Umbilical cord (tissue), 2 donors: ENCODE measurements at places on chromosomes 12 and 14.

DNA sequence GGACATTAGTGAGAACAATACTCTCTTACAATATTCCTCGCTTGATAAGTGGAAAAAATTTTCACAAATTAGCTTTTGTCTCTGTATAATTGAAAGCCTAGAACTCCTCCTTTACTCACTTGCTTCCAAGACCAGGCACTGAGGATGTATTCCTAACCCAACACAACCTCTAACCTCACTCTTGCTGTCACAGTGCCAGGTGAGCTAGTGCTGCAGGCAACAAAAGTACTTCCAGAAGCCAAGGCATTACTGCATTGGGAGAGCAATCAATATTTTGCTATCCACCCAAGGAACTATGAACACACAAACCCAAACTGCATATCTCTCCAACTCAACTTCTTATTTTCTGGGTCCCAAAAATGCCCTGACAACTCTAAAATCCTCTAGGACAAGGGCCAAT lies 1081.0 kb downstream of the VRK1 start:
- peak; percentile 3 for DNase-seq

- DNase-seq: no peak
Observed at GRCh38 chr12:52086366-52086765, 6.9 kb downstream of the SMIM41 start.

GRCh38 chr12:57385586-57385985 lies 45.3 kb downstream of the R3HDM2 start:
- DNase-seq: no peak

DNA sequence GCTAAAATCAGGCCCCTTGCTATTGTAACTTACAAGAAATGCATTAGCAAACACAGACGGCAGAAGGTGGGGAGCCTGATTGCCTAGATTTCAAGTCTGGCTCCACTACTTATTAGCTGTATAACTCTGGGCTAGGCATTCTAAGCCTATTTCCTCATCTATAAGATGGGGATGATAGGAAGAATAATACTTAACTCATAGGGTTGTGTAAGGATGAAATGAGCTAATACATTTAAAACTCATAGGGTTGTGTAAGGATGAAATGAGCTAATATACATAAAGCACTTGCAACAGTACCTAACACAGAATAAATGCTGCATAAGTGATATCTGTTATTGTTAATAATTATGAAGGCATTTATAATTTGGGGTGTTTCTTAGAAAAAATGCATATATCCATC lies 60.1 kb upstream of the DIO2 start:
- DNase-seq: no peak

DNA sequence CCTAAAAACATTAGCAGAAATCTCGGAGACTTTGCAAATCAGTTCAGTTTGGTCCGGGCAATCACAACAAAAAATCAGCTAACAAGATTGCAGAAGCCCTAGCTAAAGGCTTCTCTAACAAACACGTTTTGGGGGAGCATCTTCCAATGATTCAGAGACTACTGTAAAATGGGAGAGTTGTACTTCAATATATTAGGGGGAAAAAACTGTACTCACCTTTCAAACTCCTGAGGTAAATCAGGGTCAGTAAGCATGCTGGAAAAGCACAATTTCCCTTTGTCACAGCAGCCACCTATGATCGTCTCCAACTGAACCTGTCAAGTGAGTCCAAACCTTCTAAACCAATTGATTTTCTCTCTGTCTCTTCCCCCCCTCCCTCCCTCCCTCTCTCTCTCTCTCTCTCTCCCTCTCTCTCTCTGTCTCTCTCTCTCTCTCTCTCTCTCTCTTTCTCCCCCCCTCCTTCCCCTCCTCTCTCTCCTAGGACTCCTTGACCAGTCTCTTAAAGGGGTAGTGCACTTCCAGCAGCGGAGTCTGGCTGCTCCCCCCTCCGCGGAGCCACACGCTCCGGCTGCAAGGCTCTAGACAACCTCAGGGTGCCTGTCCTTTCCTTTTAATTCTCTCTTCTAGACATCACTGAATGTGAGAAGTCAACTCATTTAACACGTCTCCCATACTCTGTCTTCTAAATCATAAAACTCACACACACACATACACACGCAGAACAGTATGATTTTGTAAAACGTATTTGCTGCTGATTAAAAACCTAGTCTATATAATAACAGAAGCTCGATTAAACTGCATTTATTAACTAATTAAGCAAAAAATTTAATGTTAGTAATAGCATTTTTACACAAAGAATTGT lies at the start of gene SOX5:
Gene SOX5, minus strand, starts transcription at position 323 of the 862 bp plus-strand sequence. Its CDS starts 69 bp downstream, at position 254.
- DNase-seq: peak; percentile 70

GRCh38 chr12:106753526-106753925 lies 21.0 kb upstream of the RIC8B start:
- DNase-seq: no peak

GRCh38 chr12:55707841-55708694 lies at the start of gene ITGA7:
Gene ITGA7, minus strand, starts transcription at chr12:55707904. Its CDS starts 222 bp downstream, at chr12:55707682.
- peak; percentile 39 for DNase-seq

DNA sequence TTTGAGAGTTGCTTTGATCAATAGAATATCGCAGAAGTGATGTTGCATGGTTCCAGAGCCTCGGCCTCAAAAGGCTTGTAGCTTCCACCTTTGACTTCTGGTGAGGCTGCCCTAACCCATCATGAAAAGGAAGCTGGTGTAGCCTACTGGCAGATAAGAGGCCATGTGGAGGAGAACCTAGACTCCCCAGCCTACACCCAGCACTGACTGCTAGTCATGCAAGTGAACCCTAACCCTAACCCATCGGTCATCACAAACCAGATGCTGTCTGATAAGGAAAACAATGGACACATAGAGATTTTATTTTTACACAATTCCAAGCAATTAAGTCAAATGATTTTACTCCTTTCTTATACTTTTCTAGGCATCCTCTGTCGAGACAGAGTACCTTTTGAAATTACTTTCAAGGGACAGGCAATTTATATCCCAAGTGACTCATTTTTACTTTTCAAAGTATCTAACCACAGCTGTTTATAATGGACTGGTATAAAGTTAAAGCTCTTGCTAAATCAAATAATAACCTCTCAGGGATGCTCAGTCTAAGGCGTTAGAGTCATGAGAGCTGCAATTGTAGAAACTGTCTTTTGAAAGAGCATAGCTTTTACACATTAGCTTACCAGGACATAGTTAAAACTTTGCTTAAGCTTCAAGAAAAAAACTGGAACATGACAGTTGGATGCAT lies 17.6 kb downstream of the PTPRB start:
- DNase-seq: no peak

DNA sequence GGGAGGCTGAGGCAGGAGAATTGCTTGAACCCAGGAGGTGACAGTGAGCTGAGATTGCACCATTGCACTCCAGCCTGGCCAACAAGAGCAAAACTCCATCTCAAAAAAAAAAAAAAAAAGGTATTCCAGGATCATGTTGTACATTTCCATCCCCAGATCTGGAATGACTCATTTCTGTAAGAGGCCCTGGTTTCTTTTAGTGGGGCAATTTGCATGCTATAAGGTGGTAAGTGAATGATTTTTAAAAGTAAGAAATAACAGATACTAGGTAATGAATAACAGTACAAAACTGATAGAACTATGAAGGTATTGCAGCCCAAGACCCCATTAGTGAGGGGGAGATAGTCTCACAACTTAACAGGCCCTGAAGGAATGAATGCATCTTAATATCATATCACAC lies 17.7 kb upstream of the ADCK1 start:
- DNase-seq: no peak

GRCh38 chr12:4191149-4191548 lies 82.4 kb upstream of the CCND2 start:
- DNase-seq: no peak

DNA sequence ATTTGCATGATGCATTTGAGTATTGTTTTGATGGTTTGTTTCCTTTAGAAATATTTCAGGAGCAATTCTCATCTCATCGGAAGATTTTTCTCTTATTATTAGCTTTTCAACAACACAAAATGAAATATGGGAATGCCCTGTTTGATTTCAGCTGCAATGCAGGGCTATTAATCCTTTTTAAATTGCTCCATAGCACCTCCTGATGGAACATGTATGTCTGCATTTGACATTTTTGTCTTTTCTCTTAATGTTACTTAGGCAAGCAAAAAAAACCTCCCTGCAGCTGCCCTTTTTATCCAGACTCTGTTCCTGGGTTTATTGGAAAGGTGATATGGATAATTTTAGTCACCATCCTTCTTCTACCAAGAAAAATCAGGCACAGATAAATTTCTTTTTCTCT lies 895.8 kb downstream of the RPS29 start:
- no peak for DNase-seq

- no peak for DNase-seq
Observed at GRCh38 chr14:94738097-94738496, 31.8 kb downstream of the GSC start.
